NCI-H446 (cell line): ENCODE measurements at places on chromosomes 3 and 15.

DNA sequence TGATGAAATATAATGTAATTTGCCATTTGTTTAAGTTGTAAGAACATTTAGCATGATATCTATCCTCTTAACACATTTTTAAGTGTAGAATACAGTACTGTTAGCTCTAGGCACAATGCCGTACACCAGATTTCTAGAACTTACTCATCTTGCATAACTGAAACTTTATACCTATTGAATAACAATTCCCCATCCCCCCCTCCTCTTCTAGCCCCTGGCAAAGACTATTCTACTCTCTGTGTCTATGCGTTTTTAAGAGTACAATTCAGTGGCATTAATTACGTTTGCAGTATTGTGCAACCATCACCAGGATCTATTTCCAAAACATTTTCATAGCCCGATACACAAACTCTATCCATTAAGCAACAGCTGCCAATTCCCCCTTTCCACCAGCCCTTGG is 261.7 kb downstream of the PLOD2 start:
- DNase-seq = no peak

- no peak for DNase-seq
Measured at GRCh38 chr15:69725957-69726356, 273.3 kb downstream of the RPLP1 start.

DNA sequence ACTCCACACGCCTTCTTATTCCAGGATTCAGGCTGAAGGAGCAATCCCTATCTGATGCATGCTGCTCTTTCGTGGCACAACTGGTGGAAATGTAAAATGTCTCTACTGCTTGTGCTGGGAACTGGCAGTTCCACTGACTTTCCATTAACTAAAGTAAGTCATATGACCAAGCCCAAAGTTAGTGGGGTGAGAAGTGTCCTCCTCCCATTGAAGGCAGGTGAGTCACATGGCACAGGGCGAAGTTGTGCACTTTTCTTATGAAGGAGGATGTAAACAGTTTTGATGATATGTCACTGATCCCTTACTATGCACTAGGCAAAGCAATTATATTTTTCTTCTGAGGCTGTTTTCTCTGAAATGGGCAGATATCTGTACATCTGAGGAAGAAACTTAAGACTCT is 51.6 kb downstream of the SLC7A14 start:
- no peak for DNase-seq

GRCh38 chr15:62112616-62113593 is 46.1 kb downstream of the C2CD4A start:
- no peak for DNase-seq

GRCh38 chr3:30504939-30505338 is 101.5 kb upstream of the TGFBR2 start:
- no peak for DNase-seq

GRCh38 chr15:73746883-73747282 is 6.3 kb downstream of the INSYN1 start:
- no peak for DNase-seq

GRCh38 chr3:163474766-163475165 is 1603.5 kb downstream of the SI start:
- no peak for DNase-seq
